ENCODE measurements at places on chromosomes 5 and 9.

DNA sequence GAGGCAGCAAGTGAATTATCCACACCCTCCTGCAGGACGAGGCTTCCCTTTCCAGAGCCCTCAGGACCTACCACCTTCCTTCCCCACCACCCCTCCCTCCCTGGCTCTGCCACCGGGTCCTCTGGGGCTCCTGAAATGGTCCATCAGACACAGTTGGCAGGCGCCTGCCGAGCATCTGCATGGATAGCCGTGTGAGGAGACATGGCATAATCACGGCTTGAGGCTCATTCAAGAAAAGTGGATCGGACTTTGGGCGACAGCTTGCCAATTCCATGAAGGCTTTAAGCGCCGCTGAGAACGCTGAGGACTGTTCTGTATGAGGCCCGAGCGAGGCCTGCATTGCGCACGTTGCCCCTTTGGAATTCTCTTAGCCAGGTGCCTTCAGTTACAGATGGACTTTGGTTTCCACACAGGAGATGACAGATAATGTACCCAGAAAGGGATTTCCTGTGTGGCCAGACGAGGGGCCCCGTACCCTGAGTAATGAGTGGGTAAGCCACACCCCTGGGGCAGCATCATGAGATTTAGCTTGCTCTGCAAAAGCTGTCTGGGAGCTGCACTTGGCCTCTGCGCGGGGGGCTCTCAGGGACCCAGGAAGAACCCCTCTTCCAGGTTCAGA, 179.8 kb downstream of the OLFM1 start:
- DNase-seq: no peak

DNA sequence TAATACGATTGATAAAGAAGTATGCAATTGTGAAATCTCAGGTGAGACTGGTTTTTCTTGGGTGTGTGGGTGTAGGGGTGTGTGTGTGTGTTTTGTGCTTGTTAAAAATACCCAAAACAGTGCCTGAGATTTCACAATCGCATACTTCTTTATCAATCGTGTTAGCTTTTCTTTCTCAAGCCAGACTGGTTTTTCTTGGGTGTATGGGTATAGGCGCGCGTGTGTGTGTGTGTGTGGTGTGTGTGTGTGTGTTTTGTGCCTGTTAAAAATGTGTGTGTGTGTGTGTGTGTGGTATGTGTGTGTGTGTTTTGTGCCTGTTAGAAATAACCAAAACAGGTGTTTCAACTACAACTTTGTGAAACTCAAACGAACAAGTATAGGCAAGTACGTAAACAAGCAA, 53.7 kb downstream of the CERT1 start:
- DNase-seq: no peak

- no peak for DNase-seq
These were observed 240.9 kb downstream of the SYK start for GRCh38 chr9:91042541-91042940.

DNA sequence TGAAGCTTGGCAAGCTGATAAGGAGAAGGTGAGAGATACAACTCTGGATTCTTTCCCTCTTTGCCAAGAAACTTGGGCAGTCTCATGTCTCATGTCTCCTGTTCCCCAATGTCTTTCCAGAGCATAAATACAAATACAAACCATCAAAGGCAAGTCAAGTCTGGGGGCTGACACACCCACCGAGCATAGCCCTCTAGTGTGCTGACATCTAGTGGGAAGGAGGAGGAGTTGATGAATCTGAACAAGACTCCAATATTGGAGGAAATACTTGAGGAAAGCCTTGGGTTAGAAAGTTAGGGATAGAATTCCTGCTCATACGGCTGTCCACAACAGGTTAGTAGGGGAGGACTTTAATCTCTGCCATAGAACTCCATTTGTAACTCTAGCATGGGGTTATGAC, 8.6 kb downstream of the MLANA start:
- DNase-seq: no peak

GRCh38 chr9:130199605-130200004, 27.4 kb downstream of the NCS1 start:
- no peak for DNase-seq

- DNase-seq: no peak
These were observed 29.4 kb upstream of the TNIP1 start for GRCh38 chr5:151110122-151110681.

DNA sequence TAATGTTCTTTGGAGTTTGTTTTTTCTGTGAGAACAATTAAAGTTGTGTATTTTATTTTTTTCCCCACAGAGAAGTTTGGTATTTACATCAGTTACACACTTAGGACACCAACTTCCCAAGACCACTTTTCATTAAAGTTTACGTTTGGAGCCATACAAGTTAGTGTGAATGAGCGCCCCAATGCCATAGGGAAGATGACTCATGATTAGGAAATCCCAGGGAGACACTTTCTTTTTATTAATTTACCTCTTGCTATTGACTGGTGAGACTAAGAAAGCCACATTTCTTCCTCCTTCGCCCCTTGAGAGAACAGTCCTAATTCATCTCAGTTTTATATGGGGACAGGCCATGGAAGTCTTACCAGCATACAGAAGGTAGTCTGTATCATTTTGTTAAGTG, 57.1 kb downstream of the EDIL3 start:
- no peak for DNase-seq

- no peak for DNase-seq
These were observed 1185.4 kb upstream of the SEMA6A start for GRCh38 chr5:117759849-117760499.

DNA sequence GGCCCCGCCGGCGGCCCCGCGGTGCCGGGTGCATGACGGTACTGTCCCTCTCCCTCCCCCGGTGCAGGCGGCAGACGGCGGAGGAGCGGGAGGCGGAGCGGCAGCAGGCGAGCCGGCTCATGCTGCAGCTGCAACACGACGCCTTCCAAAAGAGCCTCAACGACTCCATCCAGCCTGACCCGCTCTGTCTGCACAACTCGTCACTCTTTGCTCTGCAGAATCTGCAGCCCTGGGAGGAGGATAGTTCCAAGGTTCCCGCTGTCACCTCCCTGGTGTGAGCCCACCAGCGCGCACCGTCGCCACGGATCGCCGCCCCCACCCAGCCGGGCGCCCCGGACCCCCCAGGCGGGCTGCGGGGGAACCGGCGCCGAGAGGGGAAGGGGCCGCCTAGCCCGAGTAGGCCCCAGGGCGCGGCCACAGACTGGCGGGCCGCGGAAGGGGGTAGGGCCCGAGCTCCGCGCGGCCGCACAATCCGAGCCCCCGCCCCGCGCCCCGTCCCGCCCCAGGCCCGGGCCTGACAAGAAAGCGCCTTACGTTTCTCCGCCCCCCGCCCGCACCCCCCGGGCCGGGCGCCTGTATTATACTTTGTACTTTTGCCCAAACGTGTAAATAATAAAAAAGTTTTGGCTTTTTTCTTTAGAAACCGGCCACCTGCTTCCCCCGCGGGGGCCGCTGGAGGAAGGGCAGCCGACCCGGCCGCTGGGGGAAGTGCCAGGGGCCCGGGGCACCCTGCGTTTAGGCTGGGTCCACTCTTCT, 2.5 kb downstream of the TLX3 start:
- DNase-seq: no peak

DNA sequence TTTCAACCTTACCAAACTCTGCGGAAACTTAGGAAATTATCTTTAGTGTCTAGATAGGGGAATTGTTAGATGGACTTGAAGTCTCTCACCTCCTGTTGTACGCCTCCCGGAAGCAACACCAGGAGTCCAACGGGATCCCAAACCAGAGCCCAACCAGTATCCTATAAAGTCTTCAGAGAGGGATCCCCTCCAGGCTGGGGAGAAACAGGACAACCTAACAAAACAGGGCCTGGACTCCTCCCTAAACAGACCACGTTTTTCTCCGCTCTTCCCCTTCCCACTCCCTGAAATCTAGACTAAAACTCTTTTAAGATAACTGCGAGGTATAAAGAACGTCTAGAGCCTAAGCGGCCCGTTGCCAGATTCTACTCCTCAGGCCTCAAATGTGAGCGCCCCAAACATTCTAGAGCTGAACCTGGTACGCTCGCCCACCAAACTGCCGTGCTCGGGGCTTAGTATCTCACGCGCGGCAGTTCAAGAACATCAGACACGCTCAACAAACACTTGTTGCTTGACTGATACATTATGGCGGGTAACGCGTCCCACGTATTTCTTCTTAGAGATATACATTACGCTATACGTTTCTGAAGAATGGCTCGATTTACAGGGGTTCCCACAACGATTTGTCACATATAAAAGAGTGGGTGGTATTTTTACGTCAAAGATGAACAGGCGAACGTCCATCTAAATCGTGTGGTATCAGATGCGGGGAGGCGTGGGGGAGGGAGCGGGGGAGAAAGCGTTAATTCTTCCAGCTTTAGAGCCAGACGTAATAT, 663 bp upstream of the SMIM27 start:
- no peak for DNase-seq

- no peak for DNase-seq
These were observed 142.8 kb upstream of the RGMB start for GRCh38 chr5:98630621-98631020.

GRCh38 chr5:40486437-40487275, 193.1 kb upstream of the PTGER4 start:
- DNase-seq: no peak

DNA sequence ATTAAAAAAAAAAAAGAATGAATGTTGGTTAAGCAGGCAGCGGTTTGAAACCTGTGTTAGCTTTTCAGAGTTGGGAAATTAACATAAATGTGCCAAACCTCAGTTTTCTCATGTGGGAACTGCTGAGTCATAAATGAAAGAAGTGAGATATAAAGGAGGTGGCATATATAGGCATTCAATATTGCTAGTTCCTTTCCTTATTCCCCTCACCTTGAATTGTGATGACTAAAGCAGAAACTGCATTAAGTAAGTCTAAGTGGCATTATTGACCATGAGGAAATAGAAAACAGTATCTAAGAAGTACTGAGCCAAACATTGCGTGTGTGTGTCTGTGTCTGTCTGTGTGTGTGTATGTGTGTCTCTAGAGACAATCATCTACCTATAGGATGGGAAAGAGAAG, 691.2 kb downstream of the TLR4 start:
- DNase-seq: no peak

DNA sequence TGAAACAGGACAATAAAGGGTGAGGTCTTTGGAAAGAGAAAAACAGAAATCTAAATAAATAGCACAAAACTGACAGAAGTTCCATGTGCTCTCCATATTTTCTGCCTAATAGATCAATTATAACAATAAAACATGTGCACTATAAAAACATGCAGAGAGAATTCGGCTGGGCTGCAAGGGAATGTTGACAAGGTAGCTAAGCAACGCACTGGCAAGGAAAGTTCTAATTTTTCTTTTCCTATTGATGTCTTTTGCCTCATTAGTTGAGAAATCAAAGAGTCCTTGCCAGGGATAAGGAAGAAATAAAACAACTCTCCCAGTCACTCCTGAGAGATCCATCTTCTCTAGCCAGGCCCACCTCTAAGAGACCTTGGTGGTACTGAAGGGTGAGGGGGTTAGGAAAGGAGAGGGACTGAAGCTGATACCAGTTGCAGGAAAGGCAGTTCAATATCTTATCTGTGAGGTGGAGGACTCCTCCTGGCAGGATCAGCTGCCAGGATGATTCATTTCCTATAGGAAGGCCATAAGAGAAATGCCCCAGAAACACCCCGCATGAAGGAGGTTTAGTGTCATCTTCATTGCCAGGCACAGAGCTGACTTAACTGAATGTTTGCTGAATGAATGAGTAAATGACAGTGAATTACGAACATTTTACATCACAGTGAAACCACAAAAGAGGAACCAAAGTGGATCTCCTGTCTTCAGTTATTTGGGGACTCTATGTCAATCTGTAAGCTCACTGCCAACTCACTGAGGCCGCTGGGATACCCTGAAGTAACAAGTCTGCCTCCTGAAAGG, 63.7 kb upstream of the IFNK start:
- DNase-seq: no peak

- no peak for DNase-seq
These were observed 66.1 kb downstream of the GALNT12 start for GRCh38 chr9:98873526-98873925.

DNA sequence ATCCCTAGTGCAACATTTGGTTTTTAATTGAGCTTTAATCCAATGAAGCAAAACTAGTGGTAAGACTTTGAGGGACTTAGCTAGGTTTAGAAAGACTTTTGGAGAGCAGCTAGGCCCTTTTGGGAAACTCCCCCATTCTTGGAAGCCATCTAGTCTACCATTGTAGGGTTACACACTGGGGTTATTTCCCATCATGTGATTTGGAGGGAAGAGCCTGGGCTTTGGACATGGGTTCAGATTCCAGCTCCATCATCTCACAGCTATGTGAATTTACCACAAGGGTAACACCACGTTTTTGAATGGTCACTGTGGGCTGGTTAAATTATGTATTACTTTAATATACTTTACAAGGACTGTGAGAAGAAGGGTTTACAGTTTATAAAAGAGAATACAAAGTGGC, 18.3 kb upstream of the TNFSF15 start:
- no peak for DNase-seq

GRCh38 chr5:23007236-23007635, 154.1 kb upstream of the CDH12 start:
- no peak for DNase-seq

DNA sequence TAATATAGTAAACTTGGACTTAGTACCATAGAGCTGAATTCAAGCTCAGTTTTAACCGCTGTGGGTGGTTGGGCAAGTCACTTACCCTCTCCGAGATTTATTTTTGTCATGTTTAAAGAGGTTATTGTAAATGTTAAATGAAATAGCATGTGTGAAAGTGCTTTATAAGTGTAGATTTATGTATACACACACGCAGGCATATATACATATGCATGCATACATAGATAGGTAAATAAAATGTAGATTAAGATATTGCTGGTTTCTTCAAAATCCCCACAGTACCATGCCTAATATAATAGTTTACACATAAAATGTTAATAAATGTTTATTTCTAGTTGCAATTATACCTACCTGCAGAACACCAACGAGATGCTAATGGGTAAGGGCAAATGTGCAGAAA, 164.5 kb upstream of the EGFLAM start:
- no peak for DNase-seq

- DNase-seq: no peak
These were observed 167.0 kb upstream of the OTULINL start for GRCh38 chr5:14414656-14415023.

DNA sequence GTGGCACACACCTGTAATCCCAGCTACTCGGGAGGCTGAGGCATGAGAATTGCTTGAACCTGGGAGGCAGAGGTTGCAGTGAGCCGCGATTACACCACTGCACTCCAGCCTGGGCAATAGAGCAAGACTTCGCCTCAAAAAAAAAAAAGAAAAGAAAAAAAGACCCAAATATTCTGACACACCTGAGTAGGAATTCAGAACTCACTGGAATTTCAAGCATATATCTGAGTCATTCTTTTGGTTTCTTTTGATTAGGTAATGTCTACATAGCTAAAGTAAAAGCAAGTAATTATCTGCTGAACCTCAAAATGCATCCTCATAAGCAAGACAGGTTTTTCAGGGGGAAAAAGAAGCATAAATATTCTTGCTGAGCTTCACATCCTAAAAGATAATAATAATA, 35.9 kb downstream of the ANKRD31 start:
- no peak for DNase-seq

DNA sequence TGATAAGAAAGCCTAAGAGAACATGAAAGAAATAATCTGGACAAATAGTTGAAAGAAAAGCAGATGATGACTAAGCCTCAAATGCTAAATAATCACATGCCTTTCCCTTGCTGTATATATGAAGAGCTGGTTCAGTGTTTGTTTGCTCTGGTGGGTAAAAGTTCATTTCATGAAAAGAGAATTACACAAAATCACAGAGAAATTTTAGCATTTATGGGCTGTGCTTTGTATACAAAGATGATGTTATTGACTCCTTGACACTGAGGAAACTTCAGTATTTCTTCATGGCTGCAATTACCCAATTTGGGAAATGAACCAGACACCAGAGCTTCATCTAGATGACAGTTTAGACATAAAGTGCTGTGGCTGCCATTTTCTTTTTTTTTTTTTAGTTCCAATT, 527.2 kb downstream of the NR2F1-AS1 start:
- DNase-seq: no peak

All from SHP77 treated with DMSO at 0.1 percent for 48 hours (cell line).